Renal cortical epithelial cell (primary cell): ENCODE measurements at places on chromosomes 7 and 10.

DNA sequence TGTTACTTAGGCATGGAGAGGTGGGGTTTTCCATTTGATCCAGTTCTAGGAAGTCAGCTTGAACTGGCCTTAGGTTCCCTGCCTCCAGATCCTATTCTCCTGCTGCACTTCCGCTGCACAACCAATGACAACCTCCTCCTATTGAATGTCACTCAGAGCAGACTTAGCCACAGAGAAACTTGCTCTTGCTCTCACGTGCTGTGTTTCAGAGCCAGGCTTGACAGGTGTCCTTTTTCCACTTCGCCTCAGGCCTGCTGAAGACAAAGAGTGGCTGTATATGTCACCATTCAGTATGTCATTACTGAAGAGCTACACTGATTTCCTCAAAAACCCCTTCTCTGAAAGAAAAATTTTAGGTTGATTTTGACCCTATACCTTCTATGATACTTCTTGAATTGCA, 115.4 kb upstream of the ETV1 start:
- DNase-seq = no peak

GRCh38 chr7:108038986-108039385, 36.0 kb upstream of the LAMB1 start:
- DNase-seq = no peak

GRCh38 chr7:142897691-142898090, 12.1 kb upstream of the TRPV6 start:
- DNase-seq = no peak

- no peak for DNase-seq
Observed at GRCh38 chr7:100978300-100978699, 8.9 kb downstream of the MUC12 start.

DNA sequence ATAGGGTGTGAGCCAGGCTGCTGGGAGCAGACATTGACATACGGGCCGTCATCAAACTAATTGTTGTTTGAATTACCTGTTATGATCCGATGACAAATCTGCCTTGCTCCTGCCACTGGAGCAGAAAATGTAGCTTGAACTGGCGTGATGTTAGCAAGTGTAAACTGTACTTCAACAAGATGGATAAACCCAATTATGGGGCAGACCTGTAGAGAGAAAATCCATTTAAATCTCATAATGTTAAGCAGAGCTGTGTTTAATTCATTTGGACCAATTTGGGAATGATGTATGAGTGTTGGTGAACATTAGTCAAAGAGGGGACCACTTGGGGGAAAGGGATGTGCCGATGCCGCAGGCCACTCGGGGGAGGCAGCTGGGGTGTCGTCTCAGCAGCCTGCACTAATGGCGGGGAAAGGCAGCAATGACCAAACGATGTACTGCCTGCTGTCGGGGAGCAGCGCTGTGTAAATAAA, 27.4 kb downstream of the TCF7L2 start:
- no peak for DNase-seq

- peak; percentile 74 for DNase-seq
Observed at GRCh38 chr7:4610768-4611467, 71.2 kb upstream of the FOXK1 start.

DNA sequence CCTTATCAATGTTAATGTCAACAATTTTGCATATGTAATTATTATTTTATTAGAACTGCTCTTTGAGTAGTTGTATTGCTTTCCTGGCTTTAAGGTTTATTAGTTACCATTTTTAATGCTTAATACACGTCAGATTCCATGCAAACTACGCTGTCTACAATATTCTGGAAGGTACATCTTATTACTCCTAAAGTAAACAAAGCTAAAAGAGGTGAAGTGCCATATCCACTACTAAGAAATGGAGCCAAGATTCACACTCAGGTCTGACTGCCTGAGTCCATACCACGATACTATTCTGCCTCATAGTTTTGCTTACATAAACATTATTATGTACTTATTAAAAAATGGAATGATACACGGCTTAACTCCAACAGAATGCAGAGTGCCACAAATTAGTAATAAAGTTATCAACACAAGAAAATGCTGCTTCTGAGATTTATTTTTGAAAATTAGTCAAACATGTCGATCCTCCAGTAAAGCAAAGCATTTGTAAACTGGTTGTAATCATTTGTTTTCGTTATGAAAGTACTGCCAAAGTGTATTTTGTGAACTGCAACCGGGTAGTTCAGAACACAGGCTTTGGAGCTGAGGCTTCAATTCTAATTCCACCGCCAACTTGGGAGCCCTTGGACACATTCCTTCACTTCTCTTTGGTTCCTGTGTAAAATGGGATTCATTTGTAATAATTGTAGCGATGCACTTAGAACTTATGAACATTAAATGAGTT, 1.1 kb upstream of the DMTF1 start:
- no peak for DNase-seq

DNA sequence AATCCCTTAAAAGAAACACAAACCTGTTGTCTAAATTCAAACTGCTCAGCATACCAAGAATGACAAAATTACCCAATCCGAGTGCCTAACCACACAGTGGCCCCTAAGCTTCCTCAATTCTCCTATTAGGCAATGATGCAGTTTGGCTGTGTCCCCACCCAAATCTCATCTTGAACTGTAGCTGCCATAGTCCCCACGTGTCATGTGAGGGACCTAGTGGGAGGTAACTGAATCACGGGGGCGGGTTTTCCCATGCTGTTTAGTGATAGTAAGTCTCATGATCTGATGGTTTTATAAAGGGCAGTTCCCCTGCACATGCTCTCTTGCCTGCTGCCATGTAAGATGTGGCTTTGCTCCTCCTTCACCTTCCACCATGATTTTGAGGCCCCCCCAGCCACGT, 21.9 kb downstream of the PSAP start:
- no peak for DNase-seq

DNA sequence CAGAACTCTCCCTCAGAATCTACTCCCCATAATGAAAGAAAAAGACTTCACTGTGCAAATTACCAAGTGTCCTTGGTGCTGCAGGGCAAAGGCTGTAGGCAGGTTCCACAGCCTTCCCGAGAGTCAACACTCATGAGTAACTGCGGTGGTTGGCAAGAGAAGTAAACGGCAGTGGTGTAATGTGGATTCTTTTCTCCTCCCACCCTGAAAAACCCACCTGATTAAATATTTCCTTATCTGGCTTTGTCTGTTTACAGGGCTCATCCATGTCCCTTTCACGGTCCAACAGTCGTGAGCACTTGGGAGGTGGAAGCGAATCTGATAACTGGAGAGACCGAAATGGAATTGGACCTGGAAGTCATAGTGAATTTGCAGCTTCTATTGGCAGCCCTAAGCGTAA, 300.9 kb downstream of the BICC1 start:
- peak; percentile 72 for DNase-seq

- DNase-seq = no peak
Observed at GRCh38 chr7:4470246-4470645, 211.8 kb upstream of the FOXK1 start.
